ENCODE measurements at places on chromosomes 1 and 21.

DNA sequence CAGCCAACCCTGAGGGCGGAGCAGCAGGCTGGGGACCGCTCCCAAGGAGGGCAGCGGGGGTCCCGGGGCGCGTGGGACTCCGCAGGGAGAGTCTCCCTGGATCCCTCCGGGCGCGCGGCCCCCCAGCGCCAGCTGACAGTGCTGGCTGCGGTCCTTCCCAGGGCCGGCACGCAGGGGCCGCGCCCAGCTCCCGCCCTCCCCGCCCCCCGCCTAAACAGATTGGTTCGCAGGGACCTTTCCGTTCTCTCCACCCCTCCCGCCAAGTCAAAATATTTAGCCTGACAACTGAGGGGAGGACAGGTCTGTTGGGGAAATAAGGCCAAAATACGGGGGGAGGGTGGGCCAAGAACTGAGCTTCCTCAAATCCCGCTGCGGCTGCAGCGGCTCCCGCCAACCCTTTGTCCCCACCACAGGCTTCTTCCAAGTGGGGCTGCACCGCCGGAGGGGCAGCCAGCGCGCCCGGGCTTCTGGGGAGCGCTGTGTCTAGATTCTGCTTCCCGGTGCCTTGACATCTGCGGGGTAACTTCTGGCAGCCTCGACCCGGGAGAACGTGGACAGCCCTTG, at the start of gene INSRR:
Gene INSRR (minus strand): TSS at position 159 of the 564 bp plus-strand sequence. CDS start 496 bp downstream, outside the sequence.
- no peak for DNase-seq

GRCh38 chr1:244435562-244436205, 16.0 kb downstream of the ADSS2 start:
- no peak for DNase-seq

- DNase-seq: no peak
Observed at GRCh38 chr1:46522184-46522968, 29.1 kb downstream of the KNCN start.

- DNase-seq: no peak
Observed at GRCh38 chr1:52679048-52679447, 19.1 kb downstream of the COA7 start.

- DNase-seq: no peak
Observed at GRCh38 chr1:18241891-18242290, 134.3 kb downstream of the IGSF21 start.

DNA sequence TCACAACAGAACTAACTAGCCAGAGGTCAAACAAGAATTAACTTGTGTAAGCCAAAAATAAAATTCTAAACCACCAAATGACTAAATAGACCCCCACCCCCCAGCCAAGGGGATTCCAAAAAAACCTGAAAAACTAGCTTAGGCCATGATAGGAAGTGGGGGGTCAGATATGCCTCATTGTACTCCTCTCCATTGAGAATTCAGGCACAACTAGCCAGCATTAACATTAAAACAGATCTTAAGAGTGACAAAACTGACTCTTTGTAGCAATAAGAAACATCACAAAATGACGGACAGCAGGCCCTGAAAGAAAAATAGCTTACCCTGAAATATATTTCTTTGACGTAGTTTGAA, 103.0 kb upstream of the ETV3 start:
- no peak for DNase-seq

- no peak for DNase-seq
Observed at GRCh38 chr1:94803106-94803505, 17.1 kb upstream of the SLC44A3 start.

- DNase-seq: no peak
Observed at GRCh38 chr1:237884237-237884636, 6.5 kb downstream of the ZP4 start.

DNA sequence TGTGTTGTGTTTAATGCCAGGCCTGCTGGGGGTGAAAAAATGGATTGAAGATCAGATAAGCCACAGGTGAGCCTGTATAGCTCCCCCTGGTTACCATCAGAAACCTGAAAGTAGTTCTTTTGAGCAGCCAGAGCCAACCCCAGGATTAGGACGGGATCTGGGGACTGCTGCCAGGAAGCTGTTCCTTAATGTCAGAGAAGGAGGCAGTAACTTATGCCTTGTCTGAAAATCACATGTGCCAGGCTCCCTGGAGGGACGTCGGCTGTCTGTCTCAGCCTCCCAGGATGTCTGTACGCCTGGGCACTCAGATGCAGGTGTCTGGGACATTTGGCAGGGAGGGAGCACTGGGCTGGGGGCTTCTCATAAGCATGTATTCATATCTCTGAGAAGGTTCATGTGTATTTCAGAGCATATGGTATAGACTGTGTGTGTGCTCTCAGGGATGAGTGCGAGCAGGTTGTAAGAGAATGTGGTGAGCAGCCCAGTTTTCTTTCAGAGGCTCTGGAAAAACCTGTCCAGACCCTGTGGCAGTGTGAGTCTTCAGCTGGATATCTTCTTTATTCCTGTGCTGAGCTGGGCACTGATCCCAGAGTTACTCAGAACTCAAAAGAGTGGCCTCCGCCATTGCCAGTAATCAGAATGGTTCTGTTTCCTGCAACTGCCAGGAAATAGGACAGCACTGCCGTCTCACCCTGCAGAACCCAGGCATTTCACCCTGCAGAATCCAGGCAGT, 2.8 kb downstream of the FAM43B start:
- DNase-seq: no peak

DNA sequence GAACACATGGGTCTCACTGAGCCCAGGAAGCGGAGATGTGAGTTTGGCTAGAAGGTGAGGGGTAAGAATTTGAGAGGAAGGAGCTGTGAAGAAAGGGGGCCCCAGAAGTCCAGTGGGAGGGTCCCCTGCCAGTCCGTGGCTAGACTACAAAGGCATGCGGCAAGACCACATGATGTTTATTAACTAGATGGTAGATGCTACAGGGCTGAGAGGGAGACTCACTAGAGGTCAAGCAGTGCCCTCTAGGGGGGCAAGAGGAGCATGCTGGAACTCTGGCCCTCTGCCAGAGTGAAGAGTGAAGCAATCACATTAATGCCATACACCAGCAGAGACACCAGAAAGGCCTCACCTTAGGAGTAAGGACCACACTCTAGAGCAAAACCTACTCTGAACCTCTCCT, 12.2 kb downstream of the KIAA0319L start:
- DNase-seq: peak; percentile 29

DNA sequence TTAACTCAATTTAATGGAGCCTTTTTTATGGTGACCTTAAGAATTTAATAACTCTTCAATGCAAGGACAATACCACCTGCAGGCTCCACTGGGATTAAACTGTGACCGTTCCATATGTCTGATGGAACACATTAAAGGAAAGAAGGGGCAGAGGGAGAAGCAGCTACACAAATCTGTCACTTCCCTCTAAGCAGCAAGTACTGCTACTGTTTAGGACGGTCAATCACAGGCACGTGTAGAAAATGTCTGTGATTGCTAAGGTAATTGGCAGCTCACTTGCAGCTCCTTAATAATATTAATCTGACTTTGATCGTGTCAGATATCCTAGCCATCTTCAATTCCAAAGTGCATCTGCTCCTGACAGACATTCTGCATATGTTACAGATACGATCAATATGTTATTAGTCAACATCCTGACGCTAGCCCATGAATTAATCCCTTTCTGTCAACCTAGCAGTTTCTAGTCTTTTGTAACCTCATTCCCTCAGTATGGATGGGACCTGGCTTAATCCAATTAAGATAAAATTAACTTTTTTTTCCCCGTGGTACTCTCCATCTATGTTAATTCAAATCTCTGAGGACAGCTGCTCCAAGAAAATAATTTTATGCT, 1012.4 kb downstream of the AMY1C start:
- DNase-seq: no peak

DNA sequence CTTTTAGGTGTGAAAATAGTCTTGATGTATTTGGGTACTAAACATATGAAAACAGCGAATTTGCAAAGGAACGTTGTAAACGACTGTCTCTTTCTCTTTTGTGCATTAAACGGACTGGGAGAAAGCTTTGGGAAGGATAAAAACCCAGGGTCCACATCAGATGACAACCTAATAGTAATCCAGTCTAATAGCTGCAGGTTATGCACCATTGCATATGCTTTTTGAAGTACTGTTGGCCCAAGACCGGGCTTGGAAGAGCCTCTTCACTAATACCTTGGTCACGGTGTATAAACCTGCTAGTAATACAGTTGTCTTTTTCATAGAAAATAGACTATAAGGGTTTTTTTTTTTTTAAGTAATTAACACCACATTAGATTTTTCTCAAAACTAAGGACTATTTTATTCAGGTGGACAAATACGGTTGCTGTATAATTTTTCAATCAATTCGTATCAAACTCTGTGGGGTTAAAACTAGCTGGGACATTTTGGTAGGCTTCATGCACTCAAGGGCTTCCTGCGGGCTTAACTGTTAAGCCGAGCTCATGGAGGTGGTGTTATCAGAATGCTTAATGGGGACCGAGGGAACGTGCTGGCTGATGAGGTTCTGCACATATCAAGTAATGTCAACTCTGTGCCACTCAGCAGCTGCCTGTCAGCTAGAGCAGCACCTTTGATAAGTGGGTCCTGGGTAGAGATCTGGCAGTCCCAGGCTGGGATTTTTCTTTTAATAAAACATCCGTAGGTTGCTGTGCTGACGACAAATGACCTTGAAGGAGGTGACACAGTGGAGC, 2.1 kb downstream of the RYR2 start:
- no peak for DNase-seq

DNA sequence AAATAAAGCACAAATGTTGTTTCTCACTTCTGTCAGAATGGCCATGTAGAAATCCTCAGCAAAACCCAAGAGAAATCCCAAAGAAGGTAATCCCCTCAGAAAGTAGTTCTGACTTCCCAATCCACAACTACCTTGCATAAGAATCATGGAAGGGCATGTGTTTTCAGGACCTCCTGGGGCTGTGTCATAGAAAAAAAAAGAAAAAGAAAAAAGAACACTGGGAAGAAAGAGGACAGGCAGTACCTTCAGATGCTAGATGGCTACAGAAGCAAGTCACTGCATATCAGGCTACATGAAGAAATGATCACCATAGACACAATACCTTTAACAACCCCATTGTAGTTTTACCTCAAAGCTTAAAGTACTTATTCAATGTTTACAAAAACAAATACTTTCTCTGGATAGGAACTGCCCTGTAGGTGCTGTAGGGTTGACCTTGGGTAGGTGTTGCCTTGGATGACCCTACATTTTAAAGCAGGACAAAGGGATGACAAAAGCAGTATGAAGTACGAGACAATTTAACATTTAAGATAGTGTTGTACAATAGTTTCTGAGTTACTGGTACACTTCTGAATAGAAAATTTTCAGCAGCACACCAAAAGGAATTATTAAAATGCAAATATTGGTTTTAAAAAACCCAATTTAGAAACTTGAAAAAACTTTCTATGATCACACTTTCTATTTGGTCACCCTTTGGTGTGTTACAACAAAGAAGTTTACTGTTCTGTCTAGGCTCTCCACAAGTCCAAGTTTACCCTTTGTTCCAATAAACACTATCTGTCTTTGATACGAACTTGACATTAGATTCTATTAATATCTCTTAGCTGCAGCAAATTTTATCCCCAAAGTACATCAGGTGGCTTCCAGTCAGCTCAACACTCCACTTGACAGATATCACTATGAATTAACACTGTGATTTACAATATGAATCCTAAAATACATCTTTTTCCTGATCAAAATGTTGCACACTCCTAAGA, 5.0 kb downstream of the TRIT1 start:
- DNase-seq: no peak

- DNase-seq: no peak
Observed at GRCh38 chr1:243348331-243348730, 92.5 kb downstream of the SDCCAG8 start.

GRCh38 chr1:212916481-212917133, 33.7 kb upstream of the VASH2 start:
- DNase-seq: no peak

DNA sequence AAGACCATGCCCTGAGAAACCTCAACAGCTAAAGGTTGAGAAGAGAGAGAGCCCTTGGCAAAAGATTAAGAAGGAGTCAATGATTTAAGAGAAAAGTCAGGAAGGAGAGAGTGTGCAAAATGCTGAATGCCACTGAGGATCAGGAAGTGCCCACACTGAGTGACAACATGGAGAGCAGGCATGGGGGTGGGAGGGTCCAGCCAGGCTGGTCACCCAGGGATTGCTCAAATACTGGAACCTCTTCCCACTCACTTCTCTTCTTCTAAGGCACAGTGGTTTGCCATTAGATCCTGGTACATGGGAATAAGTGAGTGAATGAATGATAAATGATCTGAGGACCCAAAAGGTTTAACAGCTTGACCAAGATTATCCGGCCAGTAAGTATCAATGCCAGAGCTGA, 11.1 kb downstream of the PRR9 start:
- no peak for DNase-seq

DNA sequence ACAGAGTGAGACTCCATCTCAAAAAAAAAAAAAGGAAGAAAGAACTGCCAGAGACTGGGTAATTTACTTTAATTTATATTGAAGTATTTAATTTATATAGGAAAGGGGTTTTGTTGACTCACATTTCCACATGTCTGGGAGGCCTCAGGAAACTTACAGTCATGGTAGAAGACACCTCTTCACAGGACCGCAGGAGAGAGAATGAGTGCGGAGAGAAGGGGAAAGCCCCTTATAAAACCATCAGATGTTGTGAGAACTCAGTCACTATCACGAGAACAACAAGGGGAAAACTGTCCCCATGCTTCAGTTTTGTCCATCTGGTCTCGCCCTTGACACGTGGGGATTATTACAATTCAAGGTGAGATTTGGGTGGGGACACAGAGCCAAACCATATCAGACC, 25.8 kb upstream of the PPP1R8 start:
- DNase-seq: no peak

DNA sequence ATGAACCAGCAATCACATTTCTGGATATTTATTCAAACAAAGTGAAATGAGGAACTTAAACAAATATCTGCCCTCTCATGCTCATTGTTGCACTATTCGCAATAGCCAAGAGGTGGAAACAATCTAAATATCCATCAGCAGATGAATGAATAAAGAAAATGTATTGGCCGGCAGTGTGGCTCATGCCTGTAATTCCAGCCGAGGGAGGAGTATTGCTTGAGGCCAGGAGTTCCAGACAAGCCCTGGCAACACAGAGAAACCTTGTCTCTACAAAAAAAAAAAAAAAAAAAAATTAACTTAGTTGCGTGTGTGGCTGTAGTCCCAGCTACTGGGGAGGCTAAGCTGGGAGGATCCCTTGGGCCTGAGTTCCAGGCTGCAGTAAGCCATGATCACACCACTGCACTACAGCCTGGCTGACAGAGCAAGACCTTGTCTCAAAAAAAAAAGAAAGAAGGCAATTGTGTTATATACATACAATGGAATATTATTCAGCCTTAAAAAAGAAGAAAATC, 191.4 kb downstream of the AKT3 start:
- no peak for DNase-seq

- no peak for DNase-seq
Observed at GRCh38 chr1:116943438-116943837, 33.7 kb downstream of the PTGFRN start.

DNA sequence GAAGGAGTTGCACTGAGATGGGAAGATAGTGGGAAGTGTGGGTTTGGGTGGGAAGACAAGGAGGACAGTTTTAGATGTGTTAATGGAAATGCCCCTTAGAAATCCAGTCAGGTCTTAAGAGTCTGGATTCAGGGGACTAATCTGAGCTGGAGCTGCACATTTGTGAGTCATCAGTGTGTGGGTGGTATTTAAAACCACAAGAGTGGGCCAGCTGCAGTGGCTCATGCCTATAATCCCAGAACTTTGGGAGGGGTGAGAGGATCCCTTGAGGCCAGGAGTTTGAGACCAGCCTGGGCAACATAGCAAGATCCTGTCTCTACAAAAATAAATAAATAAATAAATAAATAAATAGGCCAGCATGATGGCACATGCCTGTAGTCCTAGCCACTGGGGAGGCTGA, 40.9 kb upstream of the SLC6A9 start:
- no peak for DNase-seq

All from activated CD8-positive, alpha-beta memory T cell treated with anti-CD3 and anti-CD28 coated beads for 1 hour (primary cell).